ENCODE measurements at places on chromosomes 2 and 18. TPM values are rescaled to one million over a fixed set of nuclear protein-coding genes. Genes with fewer than 3 reads are reported as not detected.

DNA sequence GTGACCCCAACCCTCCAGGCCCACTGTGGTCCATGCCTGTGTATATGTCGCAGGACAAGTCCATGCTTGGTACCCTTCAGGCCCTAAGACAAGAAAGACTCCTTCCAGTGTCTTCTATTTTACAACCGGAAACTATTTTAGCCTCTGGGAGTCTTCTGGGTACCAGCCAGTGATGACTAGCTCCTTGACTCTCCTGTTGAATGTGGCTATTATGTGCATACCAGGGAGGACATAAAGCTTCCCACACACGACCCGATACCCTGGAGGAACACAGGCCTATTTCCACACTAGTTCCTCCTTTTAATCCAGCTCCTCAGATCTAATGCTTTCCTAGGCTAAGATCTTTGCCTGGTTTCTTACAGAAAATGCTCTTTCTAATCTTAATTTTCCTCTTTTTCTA lies 178.1 kb downstream of the NCKAP5 start:
- no peak for DNase-seq

Gene LYPD6
- total RNA-seq: not detected

Gene LIMS4
- 0.33 TPM for total RNA-seq

Gene ZBTB7C
- total RNA-seq: 0.07 TPM

GRCh38 chr2:239574434-239575156 lies 173.8 kb upstream of the HDAC4 start:
- no peak for DNase-seq

Gene HNMT
- total RNA-seq: 1.1 TPM

DNA sequence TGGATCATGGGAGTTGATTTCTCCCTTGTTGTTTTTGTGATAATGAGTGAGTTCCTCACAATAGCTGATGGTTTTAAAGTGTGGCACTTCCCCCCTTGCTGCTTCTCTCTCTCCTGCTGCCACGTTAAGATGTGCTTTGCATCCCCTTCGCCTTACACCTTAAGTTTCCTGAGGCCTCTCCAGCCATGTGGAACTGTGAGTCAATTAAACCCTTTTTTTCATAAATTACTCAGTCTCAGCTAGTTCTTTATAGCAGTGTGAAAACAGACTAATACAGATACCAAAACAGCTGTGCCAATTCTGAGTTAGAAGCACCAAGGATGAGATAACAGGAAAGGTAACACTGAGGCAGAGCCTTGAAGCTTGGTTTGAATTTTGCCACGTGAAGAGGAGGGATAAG lies 44.7 kb downstream of the ITSN2 start:
- DNase-seq: no peak

- no peak for DNase-seq
Observed at GRCh38 chr2:62204998-62205496, 9.1 kb downstream of the B3GNT2 start.

Gene RUFY4
- total RNA-seq: 0.82 TPM

GRCh38 chr2:133568598-133568997 lies 335 bp upstream of the NCKAP5 start:
- DNase-seq: no peak

GRCh38 chr18:55582325-55582724 lies 5.7 kb downstream of the TCF4 start:
- DNase-seq: no peak

DNA sequence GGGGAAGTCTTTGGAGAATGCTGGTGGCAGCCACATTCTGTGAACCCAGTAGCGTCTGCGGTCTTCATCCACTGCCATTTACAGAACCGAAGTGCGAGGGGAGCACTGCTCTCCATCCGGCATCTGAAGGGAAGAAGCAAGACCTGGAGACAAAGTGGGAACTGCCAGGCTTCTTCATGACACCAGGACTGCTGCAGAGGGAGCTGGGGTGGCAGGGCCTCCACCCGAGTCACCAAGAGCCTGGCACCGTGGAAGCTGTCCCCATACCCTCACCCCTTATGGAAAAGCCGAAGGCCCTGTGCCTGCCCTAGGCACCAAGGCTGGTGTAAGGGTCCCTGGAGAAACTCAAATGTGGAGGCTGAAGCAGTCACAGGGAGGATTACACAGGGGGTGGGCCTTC lies 79.8 kb downstream of the CIB4 start:
- DNase-seq: no peak

- no peak for DNase-seq
Observed at GRCh38 chr2:10439185-10439879, 8.8 kb downstream of the ODC1 start.

DNA sequence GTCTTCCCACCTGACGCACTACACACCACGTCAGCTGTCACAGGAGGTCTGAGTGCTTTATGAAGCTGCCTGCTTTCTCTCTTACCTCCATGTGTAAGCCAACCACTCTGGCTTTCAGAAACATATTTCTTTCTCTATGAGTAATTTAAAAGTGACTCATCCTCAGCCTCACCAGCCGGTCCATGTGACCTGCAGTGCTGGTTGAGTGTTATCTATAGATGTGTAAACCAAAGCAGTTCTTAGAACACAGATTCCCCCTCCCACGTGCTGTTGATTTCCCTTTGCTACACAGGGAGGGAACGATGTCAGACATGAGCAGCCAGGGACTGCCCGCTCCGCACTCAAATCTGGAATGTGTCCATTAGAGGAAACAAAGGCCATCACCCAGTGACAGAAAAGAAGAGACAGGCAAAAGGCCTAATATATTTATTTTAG lies 157.8 kb downstream of the BCL2 start:
- peak; percentile 70 for DNase-seq

Gene TSPYL6
- not detected for total RNA-seq

Gene NPAS2
- total RNA-seq: not detected

DNA sequence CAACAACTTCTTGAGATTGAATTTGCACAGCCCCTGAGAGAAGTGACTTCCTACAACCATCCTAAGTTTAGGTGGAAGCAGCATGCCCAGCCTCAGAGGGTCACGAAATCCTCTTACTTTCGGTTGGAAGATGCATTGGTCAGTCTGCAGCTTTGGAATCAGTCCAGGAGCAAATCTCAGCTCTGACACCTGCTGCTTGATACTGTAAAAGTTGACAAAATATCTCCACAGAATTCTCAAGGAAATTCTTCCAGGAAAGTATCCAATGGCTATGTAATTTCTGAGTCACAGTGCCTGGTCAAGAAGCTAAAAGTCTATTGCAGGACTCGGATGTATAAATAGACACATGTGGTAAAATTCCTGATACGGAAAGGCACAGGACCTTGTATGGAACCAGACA lies 414.5 kb upstream of the GYPC start:
- no peak for DNase-seq

DNA sequence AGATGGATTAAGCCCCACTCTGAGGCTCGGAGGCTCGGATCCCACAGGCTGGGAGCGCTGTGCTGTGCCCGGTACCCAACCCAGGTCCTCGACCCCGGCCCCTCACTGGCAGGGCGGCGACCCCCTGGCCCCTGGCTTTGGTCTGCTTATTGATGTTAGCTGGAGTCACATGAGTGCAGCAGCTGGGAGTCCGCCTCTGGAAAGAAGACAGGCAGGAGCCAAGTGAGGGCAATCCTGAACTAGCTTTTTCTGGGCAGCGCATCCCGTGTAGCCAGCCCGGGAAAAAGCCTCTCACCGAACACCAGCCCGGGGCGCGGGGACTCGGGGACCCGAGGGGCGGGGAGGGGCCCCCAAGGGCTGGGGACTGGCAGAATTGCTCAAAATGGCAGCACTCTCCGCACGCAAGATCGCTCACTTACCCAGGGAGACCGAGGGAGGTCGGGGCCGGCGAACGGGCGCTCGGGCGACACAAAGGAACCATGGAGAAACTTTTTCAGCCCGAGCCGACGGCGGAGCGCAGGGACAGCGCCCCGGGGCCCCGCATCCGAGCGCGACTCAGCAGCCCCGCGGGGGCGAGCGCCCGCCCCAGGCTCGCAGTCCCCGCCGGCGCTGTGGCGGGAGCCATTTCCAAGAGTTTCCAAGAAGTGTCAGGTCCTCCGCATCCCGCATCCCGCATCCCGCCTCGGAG lies 567 bp downstream of the TMEM200C start:
- DNase-seq: no peak

- DNase-seq: no peak
Observed at GRCh38 chr18:11037533-11038240, 111.7 kb downstream of the PIEZO2 start.

Data from natural killer cell (primary cell).